ENCODE measurements at places on chromosomes 5 and 9.

GRCh38 chr5:145484158-145484557 is 351.0 kb downstream of the PRELID2 start:
- peak; percentile 49 for DNase-seq

GRCh38 chr9:97555164-97555563 is 53.7 kb downstream of the TMOD1 start:
- no peak for DNase-seq

DNA sequence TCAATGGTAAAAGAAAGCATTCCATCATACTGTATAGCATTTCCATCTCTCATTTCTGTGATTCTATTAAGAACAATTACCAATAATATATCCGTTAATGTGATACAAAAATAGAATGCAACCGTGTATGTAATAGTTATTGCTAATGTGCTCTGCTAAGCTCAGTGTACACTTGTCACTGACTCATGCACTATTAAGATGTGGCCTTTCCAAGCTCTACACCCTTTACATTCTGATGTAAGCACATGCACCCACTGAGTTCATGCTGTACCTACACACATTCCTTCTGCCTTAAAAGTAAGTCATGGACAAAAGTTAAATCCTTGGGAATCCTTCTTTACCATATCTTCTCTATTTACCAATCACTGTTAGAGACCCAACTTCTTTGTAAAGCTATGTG is 319.1 kb downstream of the ZSWIM6 start:
- DNase-seq, result no peak

DNA sequence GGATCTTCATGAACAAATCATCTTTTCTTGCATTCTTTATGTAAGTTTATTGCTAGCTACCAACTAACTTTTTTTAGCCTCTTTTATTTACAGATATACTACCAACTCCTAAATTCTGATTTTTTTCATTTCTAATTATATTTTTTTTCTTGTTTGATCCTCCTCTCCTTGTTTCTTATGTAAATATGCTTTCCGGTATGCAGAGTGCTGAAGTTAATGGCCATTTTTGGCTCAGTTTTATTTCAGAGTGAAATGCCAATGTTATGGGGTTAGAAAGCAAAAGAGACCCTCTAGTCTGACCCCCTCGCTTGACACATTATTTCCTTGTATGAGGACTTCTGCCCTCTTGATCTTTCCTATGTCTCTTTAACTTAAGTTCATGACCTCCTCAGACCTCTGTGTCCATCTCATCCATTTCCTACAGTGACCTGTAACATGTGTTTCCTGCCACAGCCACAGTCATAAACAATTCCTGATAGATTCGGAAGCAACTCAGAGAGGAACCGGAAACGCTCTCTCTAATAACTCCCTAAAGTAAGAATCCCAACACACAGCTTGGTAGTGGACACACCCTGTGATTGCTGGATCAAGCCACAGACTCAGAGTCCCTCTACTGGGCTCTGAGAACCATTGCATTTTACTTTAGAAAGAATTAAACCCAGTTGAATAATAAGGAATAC is 42.9 kb upstream of the AFAP1L1 start:
- peak; percentile 81 for DNase-seq

Data from foreskin keratinocyte (primary cell).